ENCODE measurements at places on chromosomes 2 and 18.

- DNase-seq, result no peak
These were observed 443.2 kb upstream of the ID2 start for GRCh38 chr2:8238521-8239230.

DNA sequence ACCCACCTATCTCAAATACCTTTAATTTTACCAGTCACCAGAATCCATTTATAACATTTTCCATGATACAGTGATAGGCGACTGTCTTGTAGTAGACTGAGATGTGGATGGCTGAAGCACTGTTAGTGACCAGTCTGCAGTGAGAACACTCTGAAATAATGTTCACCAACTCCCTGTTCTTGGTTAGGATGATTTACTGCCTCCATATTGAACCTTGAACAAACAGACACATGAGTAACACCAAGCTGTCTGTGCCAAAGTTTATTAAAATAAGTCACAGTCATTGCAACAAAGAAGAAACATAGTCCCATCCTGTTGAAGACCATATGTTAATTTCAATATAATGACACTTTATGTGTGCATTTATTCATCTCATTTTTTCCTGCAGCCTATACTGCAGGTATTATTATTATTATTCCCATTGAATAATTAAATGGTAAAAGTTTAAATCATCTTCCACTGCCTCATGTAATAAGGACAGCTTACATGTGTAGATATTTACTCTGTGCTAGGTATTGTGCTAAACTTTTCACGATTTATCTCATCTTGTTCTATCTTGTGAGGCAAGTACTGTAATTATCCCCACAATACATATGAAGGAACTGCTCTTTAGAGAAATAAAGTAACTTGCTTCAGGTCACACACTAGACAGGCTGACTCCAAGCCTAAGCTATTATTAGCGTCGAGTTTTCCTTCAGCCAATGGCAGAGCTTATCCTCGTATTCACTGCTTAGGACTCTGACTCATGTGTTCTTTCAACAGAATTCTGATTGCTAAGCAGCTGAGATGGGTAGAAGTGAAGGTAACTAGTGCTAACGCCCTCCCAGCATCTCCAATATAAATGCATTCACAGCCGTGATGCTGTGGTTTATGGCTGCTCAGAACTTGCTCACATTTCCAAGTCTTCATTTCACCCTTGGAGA is 62.5 kb downstream of the ONECUT2 start:
- no peak for DNase-seq

DNA sequence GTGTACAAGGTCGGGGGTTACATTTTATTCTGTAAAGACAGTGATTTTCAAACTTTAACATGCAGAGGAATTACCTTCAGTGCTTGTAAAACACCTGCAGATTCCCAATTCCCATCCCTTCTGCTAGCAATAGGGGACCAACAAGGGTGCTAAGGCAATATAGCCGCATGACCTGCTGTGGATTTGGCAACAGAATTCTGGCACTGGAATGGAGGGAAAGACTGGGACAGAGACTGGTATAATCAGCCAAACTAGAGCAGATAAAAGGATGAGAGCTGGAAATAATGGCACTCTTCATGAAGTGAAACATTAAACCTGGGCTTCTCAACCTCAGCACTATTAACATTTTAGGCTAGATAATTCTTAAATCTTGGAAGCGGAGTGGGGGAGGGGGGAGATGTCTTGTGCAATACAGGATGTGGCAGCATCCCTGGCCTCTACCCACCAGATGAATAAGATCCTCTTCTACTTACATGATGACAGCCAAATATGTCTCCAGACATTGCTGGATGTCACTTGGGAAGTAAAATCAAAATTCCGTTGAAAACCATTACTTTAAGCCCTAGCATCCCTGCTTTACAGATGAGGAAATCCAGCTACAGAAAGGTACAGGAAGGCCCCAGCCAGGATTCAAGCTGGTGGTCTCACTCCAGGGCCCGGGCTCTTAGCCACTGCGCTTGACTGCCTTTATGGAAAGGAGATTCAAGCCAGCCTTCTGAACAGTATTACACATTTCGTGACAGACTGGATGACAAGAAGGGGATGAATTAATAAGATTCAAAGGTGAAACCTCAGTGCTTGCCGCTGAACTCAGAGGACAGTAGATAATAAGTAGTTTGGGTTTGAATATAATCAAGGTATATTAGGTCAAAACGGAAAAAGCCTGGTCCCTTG is 1.7 kb downstream of the EVA1A start:
- no peak for DNase-seq

DNA sequence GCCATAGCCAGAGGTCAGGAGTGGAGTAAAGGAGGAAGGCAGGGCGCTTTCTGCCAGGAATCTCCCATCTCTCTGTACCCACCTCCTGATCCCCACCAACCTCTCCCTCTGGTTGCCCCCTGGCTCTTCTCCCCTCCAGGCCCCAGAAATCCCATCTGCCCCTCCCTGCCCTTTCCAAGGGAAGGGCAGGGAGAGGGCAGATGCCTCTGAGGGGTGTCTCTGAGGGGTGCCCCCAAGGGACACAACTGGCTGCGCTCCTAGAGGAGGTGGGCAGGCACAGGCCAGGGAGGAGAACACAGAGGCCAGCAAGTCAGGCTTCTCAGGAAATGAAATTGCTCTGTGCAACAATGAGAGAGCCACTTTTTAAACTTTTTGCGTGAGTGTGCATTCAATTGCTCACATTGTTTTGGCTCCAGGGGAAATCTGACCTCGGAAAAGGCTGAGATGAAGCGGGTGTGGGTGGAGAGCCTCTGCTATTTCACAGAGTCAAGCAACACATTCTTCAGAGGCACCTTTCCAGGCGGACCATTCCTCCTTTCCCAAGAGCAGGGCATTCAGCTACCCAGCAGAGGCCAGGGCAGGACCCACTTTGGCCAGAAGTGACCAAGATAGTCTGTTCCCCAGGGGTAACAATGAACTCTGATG is 125.5 kb downstream of the SMAD7 start:
- DNase-seq, result no peak

- no peak for DNase-seq
These were observed 6.8 kb upstream of the PCARE start for GRCh38 chr2:29080886-29081743.

GRCh38 chr2:9905413-9905812 is 46.1 kb upstream of the GRHL1 start:
- DNase-seq, result no peak

DNA sequence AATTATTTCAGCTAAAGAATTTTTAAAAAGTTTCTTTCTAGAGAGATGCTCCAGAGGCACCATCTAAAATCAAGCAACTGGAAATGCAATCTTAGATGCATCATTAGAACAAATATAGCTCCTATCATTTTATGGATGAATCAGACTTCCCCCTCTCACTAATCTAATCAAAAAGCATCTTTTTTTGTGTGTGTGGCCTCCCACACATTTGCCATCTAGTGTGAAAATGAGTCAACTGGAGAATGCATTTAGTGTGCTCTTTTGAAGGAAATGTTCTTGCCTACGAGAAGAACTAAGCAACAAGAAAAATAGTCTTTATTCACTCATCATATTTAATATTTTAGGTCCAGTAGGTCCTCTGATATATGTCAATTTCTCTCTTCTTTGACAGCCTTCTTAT is 39.5 kb upstream of the FIGN start:
- DNase-seq, result no peak

DNA sequence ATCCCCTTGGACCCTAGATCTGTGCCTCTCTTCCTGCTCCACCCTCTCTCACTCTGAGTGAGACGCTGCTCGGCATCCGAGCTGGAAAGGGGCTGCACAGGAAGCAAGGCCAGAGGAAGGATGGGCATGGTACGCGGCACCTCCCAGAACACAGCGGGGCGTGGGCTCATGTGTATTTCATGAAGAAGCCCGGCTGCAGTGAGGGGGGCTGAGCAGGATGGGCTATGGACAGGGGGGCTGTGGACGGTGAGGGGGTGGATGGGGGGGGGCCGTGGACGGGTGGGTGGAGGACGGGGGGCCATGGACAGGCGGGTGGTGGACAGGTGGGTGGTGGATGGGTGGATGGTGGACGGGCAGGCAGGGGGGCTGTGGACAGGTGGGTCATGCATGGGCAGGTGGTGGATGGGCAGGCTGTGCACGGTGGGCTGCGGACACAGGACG is 28.5 kb downstream of the SLC66A2 start:
- DNase-seq, result no peak

DNA sequence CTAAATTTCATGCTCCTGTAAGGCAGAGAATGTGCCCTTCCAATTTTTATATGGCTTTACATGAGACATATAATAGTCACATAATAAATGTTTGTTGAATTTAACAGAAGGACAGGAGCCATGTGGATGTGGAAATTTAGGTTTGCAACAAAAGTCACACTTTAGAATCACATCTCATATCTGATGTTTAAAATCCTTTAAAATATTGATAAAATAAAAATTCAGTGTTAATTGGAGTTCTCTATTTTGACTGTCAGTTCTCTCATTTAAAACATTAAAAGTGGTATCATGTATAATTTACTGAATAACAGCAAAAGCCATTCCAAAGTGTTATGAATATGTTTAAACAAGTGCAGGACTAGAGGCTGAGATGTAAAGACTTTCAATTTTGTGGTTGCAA is 594.1 kb downstream of the LRRTM4 start:
- no peak for DNase-seq

DNA sequence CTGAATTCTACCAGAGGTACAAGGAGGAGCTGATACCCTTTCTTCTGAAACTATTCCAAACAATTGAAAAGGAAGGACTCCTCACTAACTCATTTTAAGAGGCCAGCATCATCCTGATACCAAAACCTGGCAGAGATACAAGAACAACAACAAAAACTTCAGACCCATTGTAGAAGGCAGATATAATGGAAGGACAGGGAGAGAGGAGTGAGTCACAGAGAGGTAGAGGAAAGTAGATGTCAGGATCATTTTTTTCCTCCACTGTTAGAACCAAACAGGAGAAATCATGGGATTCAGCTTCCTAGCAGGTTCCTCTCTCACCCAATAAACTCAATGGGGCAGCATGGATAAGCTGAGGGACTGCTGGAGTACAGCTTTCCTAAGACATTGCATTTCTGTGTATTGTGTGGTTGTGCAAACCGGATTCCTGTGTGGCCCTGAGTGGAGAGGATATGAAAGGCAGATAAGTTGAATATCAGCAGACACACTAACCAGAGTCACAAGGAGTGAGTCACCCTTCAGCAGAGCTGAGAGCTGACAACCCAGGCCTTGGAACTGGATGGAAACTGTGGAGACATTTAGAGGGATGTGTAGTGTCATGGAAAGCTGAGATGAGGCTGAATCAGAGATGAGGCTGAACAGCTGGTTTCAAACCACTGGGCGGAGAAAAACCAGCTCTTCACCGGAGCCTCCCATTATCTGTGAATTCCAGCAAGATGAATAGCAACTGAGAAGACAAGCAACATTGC is 60.9 kb upstream of the MMADHC start:
- no peak for DNase-seq

- DNase-seq, result no peak
These were observed 3.0 kb upstream of the INPP1 start for GRCh38 chr2:190340369-190340768.

GRCh38 chr2:199775267-199775666 is 75.7 kb downstream of the FTCDNL1 start:
- no peak for DNase-seq

DNA sequence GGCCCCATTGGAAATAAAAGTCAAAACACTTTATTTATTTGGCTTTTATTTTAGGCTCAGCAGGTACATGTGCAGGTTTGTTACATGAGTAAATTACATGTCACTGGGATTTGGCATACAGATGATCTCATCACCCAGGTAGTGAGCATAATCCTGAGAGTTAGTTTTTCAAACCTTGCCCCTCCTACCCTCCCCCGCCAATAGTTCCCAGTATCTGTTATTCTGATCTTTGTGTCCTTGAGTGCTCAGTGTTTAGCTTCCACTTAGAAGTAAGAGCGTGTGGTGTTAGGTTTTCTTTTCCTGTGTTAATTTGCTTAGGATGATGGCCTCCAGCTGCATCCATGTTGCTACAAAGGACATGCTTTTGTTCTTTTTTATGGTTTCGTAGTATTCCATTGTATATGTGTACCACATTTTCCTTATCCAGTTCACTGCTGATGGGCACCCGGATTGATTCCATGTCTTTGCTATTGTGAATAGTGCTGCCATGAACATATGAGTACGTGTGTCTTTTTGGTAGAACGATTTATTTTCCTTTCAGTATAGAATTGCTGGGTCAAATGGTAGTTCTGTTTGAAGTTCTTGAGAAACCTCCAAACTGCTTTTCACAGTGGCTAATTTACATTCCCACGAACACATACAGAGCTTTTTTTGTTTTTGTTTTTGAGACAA is 47.9 kb downstream of the ARMC9 start:
- no peak for DNase-seq

DNA sequence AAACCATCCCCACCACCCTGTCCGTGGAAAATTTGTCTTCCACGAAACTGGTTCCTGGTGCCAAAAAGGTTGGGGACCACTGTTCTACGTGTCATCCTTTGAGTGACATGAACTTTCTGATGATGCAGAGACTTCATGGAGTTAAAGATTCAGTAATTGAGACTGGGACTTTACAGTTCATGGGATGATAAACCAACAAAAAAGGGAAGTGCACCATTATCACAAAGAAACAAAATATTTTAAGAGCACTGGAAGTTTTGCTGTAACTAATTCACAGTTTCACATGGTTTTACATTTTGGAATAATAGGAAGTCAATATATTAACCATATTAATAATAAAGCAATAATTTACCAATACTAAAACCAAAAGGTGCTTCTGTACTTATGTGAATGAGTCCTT is 126.8 kb downstream of the AQP4 start:
- DNase-seq, result no peak

GRCh38 chr2:240191001-240191400 is 50.5 kb upstream of the OTOS start:
- DNase-seq, result no peak

GRCh38 chr2:198815626-198816025 is 642.1 kb downstream of the SATB2 start:
- no peak for DNase-seq

GRCh38 chr18:2050702-2051201 is 520.6 kb downstream of the METTL4 start:
- DNase-seq, result no peak

All from stimulated activated CD8-positive, alpha-beta memory T cell treated with anti-CD3 and anti-CD28 coated beads, Interleukin-4, amount 100 ng/mL, for 1 hour (primary cell).